Activated T-cell treated with anti-CD3 and anti-CD28 coated beads, Interleukin-2, amount 50 U/mL, for 24 hours (primary cell): ENCODE measurements at places on chromosomes 13 and 19.

DNA sequence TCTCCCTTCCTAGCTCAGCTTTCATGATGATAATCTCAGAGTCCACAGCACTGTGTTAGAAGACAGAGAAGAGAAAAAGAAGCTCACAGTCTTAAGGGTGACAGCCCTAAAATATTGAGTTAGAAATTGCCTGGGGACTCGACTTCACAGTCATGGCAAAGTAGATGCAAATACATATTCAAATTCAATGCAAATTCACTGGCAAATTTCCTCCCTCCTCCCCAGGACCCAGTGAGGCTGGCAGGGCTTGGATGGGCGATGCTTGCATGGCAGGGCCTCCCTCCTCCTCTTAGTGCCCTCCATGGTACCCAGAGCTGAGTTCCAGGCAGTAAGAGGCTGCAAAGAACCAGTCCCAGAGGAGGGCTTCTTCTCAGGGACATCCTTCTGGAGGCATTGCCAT is 115.6 kb upstream of the UQCRFS1 start:
- H3K4me3 ChIP-seq: no peak overlapping the region
- H3K27me3 ChIP-seq: no peaks in the 10 kb centered on the region
- no peaks in the 10 kb centered on the region for H3K36me3 ChIP-seq
- no peak for DNase-seq

DNA sequence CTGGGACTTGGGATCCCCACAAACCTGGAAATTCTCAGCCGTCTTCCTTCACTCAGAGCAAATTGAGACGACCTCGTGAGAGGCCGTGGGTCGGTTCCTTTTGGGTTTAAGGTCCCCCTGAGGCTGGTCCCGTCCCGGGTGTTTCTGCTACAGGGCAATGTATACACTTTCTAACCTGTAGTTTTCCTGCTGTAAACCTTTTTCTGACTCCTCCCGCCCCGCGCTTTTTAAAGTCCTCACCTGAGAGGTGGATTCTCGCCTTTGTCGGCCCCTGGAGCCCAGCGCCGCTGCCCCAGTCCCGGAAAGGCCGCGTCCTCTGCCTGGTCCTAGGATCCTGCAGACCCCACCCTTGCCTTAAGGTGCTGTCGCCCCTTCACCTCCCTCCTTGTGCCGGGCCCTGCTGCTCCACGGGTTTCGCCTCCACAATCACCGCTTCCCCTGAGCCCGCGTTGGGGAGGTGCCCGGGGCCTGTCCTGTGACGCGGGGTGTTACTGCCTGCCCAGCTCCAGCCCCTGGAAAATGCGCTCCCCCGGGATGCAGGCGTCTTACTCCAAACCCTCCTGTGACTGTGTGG is 391 bp downstream of the ZNF761 start:
- peak overlapping the region; percentile 95 for H3K4me3 ChIP-seq
- H3K4me1 ChIP-seq: peaks cover 36% of the 10 kb centered on the region
- peak; percentile 60 for DNase-seq
- peaks cover 54% of the 10 kb centered on the region for H3K36me3 ChIP-seq
- peak overlapping the region; percentile 95 for H3K27ac ChIP-seq

GRCh38 chr13:111577956-111578605 is 257.6 kb downstream of the TEX29 start:
- H3K4me3 ChIP-seq: no peak overlapping the region
- no peak for DNase-seq
- H3K27me3 ChIP-seq: peaks cover 3% of the 10 kb centered on the region

DNA sequence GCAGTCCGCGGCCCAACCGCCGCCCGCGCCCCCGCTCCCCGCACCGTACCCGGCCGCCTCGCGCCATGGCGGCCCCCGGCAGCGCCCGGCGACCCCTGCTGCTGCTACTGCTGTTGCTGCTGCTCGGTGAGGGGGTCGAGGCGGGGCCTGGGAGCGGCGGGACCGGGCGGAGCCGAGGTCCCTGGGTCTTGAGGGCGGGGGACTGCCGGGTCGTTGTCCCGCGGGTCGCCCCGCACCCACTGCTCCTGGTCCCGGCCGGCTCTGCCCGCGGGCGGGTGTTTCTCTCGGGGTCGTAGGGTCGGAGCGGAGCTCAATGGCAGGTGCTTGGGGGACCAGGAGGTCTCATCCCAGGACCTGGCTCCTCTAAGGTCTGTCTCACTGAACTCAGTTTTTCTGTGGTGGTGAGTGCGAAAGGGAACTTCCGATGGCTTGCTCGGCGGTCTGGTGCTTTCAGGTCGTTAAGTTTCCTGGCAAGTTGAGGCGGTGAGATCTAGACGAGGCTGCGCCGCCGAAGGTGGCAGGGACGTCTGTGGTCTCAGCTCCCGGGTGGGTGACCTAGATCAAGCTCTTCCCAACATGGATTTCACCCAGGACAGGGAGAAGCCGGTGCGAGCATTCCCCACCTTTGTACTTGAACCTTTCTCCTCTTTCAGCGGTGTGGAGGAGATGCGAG is 467 bp downstream of the LAMP1 start:
- H3K4me1 ChIP-seq: peaks cover 32% of the 10 kb centered on the region
- peaks cover 11% of the 10 kb centered on the region for H3K27me3 ChIP-seq
- DNase-seq: no peak
- peaks cover 18% of the 10 kb centered on the region for H3K36me3 ChIP-seq

GRCh38 chr13:20669162-20669561 is 34.3 kb upstream of the IL17D start:
- no peaks in the 10 kb centered on the region for H3K27me3 ChIP-seq
- DNase-seq: no peak
- no peaks in the 10 kb centered on the region for H3K4me1 ChIP-seq
- no peak overlapping the region for H3K27ac ChIP-seq
- peaks cover 24% of the 10 kb centered on the region for H3K36me3 ChIP-seq

GRCh38 chr19:40147693-40148347 is 43.4 kb upstream of the MAP3K10 start:
- peaks cover 52% of the 10 kb centered on the region for H3K4me1 ChIP-seq
- H3K36me3 ChIP-seq: no peaks in the 10 kb centered on the region
- H3K27ac ChIP-seq: no peak overlapping the region
- no peak overlapping the region for H3K4me3 ChIP-seq

GRCh38 chr19:1134431-1134830 is 30.6 kb downstream of the GPX4 start:
- peaks cover 44% of the 10 kb centered on the region for H3K4me1 ChIP-seq
- no peaks in the 10 kb centered on the region for H3K27me3 ChIP-seq
- no peak for DNase-seq
- H3K4me3 ChIP-seq: peak overlapping the region; percentile 10
- H3K36me3 ChIP-seq: peaks cover 35% of the 10 kb centered on the region
- peak overlapping the region; percentile 98 for H3K27ac ChIP-seq

DNA sequence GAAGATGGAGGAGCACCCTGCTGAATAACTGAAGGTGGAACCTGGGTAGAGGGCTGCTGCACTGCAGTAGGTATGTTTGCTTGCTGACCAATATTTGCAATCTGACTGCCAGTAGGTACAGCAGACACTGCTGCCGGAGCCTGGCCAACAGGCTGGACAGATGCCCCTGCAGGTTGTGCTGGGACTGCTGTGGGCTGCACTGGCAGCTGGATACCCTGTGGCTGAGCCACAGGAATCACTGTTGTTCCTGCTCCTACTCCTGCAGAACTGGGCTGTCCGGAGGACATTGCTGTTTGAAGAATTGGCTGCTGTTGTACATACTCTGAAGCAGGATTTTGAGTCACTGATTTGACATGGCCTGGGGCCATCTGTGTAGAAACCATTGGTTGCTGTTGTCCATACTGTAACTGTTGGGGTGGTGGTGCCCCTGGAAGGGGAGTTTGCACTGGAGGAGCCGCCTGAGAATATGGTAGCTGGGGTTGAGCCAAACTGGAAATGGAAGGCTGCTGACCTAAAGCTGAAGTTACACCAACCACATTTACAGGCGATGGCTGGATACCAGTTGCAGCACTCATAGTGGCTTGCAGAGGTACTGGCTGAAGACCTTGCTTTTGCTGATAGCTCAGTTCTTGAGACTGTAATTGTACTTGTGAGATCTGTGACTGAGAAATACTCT is 2.2 kb downstream of the TSC22D1 start:
- no peak for DNase-seq
- H3K27me3 ChIP-seq: peaks cover 2% of the 10 kb centered on the region
- H3K36me3 ChIP-seq: peaks cover 10% of the 10 kb centered on the region

GRCh38 chr13:105991622-105992277 is 543.7 kb downstream of the EFNB2 start:
- H3K27ac ChIP-seq: no peak overlapping the region
- no peak overlapping the region for H3K4me3 ChIP-seq
- no peaks in the 10 kb centered on the region for H3K36me3 ChIP-seq
- H3K27me3 ChIP-seq: no peaks in the 10 kb centered on the region
- no peaks in the 10 kb centered on the region for H3K4me1 ChIP-seq

DNA sequence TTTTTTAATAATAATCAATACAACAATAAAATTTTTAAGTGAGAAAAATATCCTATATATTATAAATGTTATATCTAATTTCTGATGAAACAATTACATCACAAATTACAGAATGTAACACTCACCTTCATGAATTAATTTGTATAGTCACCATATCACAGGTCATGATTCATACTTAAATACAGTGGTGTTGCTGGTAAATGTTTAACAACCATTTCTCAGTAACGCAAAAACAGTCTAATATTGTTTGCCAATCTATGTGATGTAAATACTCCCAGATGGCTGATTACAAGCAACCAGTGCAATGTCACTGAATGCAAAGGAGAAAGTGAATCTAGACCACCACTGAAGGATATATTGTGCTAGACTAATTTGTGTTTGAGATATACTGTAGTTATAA is 97.5 kb downstream of the DIAPH3 start:
- H3K4me1 ChIP-seq: peaks cover 4% of the 10 kb centered on the region
- no peaks in the 10 kb centered on the region for H3K27me3 ChIP-seq
- no peaks in the 10 kb centered on the region for H3K36me3 ChIP-seq
- no peak overlapping the region for H3K27ac ChIP-seq
- DNase-seq: no peak

DNA sequence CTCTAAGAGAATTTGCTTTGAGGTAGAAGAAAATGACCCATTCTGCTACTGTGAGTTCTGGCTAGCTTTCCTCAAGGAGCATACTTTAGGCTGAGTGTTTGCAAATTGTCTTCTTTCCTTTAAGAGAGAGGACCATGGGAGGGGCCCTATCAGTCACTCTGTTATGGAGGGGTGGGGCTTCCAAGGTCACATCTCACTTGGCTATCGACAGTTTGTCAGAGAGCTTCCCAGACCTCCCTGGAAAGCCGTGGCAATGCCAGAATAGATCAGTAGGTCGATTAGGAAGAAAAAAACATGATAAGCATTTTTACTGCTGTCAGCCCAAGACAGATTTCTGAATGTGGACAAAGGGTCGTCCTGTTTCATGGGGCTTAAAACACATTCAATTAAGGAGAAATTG is 93.3 kb downstream of the OXGR1 start:
- no peaks in the 10 kb centered on the region for H3K4me1 ChIP-seq
- no peak overlapping the region for H3K27ac ChIP-seq
- H3K4me3 ChIP-seq: no peak overlapping the region

DNA sequence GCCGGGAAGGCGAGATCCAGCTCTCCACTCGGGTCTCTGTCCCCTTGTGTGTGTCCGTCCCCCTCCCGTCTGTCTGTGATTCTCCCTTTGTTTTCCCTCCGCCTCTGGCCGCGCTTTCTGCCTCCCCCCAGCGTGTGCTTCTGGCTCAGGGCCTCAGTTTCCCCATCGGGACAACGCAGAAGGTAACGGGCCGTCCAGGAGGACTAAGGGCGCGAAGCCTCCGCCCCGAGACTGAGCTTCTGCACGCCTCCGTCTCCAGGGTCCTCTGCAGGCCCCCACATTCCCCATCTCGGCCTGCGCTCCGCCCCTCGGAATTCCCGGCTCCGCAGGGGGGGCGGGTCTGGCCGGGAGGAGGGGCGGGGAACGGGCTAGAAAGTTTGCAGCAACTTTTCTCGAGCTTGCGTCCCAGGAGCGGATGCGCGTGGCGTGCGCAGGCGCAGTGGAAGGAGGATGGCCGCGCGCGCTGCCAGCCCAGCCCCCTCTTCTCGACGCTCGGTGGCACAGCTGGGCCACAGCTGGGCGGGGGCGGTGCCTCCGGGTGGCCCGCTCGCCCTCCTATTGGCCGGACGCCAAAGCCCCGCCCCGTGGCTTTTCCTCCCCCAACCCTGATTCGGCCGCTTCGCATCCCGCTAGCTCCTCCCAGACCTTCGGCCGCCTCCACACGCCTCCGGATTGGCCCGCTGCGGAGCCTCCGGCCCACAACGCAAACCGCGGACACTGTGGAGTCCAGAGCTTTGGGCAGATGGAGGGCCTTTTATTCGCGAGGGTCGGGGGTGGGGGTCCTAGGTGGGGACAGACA is at the start of gene SIX5:
Gene SIX5, minus strand, starts transcription at position 269 of the 799 bp plus-strand sequence. CDS start 408 bp downstream, outside the sequence.
- peaks cover 36% of the 10 kb centered on the region for H3K27me3 ChIP-seq
- H3K27ac ChIP-seq: peak within 1 kb of the TSS; percentile 80
- H3K4me3 ChIP-seq: peak within 1 kb of the TSS; percentile 81
- peak; percentile 96 for DNase-seq
- H3K4me1 ChIP-seq: peaks cover 19% of the 10 kb centered on the region

- no peaks in the 10 kb centered on the region for H3K36me3 ChIP-seq
- H3K27me3 ChIP-seq: peaks cover 55% of the 10 kb centered on the region
- DNase-seq: peak; percentile 42
- H3K27ac ChIP-seq: no peak overlapping the region
These were observed 13.8 kb downstream of the ATP12A start for GRCh38 chr13:24693862-24694471.

DNA sequence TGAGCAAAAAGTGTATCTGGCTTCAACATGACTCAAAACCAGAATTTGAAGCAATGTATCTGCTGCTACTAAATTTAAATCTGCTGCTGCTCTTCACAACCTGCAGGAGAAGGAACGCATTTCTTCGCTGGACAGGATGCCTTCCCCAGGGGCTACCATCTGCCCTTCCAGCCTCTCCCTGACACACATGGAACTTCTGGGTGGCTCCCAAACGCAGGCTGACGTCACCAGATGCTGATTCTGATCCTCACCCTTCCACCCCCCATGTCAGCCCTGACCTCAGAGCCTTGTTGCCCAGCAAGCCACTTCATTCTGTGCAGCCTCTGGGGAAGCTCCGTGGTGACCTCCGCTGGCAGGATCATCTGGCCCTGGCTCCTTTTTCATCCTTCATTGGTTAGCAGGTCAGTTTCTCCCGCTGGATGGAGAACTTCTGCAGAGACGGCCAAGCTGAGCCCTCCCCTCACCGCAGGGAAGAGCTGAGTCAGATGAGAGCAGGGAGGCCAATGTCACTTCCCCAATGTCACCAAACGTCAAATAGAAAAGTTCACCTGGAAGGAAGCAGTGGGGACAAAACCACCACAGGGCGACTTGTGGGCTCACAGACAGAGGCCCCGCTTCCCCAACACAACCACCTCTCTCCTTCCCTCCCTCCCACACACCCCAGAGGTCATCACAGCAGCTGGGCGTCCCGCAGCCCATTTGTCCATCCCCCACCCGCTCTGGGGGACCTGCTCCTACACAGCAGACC is 14.0 kb upstream of the RAB20 start:
- peaks cover 70% of the 10 kb centered on the region for H3K27me3 ChIP-seq
- no peak overlapping the region for H3K4me3 ChIP-seq
- H3K27ac ChIP-seq: no peak overlapping the region
- H3K4me1 ChIP-seq: peaks cover 13% of the 10 kb centered on the region
- no peak for DNase-seq
- H3K36me3 ChIP-seq: no peaks in the 10 kb centered on the region

DNA sequence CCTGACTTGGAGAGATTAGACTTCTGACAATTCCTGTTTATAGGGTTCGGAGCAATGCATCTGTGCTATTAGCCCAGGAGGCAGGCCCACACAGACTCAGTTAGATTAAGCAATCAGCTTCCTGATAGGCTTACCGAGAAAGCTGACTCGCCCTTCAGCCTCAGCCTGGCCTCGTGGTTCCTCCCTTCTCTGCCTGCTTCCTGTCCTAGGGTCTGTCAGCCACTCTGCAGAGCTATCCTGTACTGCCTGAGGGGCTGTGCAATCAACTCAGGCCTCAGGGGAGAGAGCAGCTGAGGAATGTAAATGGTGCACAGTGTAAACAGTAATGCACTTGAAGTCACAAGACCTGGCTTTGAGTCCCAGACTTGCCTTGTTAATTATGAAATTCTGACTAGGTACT is 30.7 kb downstream of the HTR2A start:
- DNase-seq: no peak
- H3K36me3 ChIP-seq: no peaks in the 10 kb centered on the region
- H3K27me3 ChIP-seq: peaks cover 23% of the 10 kb centered on the region
- H3K4me1 ChIP-seq: peaks cover 3% of the 10 kb centered on the region
- no peak overlapping the region for H3K4me3 ChIP-seq
- H3K27ac ChIP-seq: no peak overlapping the region
